ENCODE measurements at places on chromosomes 5 and 9. TPM values are rescaled to one million over a fixed set of nuclear protein-coding genes. Genes with fewer than 3 reads are reported as not detected.

GRCh38 chr5:127492854-127493738, 24.3 kb upstream of the PRRC1 start:
- no peak overlapping the region for H3K27ac ChIP-seq
- no peak overlapping the region for H3K4me3 ChIP-seq
- no peaks in the 10 kb centered on the region for H3K4me1 ChIP-seq

- H3K4me3 ChIP-seq = peak overlapping the region; percentile 19
- H3K4me1 ChIP-seq = no peaks in the 10 kb centered on the region
- no peaks in the 10 kb centered on the region for H3K36me3 ChIP-seq
- H3K27ac ChIP-seq = no peak overlapping the region
Measured at GRCh38 chr9:133792721-133793470, 54.7 kb upstream of the SARDH start.

- H3K4me1 ChIP-seq = no peaks in the 10 kb centered on the region
- DNase-seq = no peak
- no peaks in the 10 kb centered on the region for H3K27me3 ChIP-seq
- no peak overlapping the region for H3K4me3 ChIP-seq
- H3K36me3 ChIP-seq = no peaks in the 10 kb centered on the region
Measured at GRCh38 chr5:168853972-168854371, 274.8 kb upstream of the PANK3 start.

DNA sequence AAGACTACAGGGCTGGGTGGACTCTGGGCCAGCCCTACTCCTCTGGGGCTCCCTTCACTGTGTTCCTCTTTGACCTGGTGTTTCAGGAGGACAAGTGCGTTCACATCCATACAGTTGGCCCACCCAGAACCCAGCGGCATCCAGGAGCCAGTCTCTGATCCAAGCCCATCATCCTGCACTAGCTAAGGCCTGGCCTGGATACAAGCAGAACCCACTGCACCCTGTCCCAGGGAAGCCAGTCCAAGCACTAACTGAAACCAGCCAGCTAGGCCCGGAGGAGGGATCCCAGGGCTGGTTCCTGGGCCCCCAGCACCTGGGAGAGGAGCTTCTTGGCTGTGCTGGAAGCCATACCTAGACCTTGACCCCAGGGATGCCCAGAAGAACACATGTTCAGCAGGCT, 4.1 kb upstream of the GBGT1 start:
- no peak overlapping the region for H3K27ac ChIP-seq
- H3K27me3 ChIP-seq = no peaks in the 10 kb centered on the region
- no peak for DNase-seq
- no peak overlapping the region for H3K4me3 ChIP-seq
- H3K4me1 ChIP-seq = no peaks in the 10 kb centered on the region

- H3K27me3 ChIP-seq = no peaks in the 10 kb centered on the region
- H3K4me3 ChIP-seq = no peak overlapping the region
- H3K27ac ChIP-seq = no peak overlapping the region
- H3K4me1 ChIP-seq = peaks cover 30% of the 10 kb centered on the region
- no peaks in the 10 kb centered on the region for H3K36me3 ChIP-seq
Measured at GRCh38 chr5:78905084-78905938, 79.8 kb downstream of the ARSB start.

GRCh38 chr5:64497386-64497785, 8.4 kb upstream of the RGS7BP start:
- H3K36me3 ChIP-seq = no peaks in the 10 kb centered on the region
- no peak overlapping the region for H3K27ac ChIP-seq
- no peaks in the 10 kb centered on the region for H3K4me1 ChIP-seq
- DNase-seq = no peak

- H3K27me3 ChIP-seq = no peaks in the 10 kb centered on the region
- no peak overlapping the region for H3K4me3 ChIP-seq
- no peak for DNase-seq
- H3K4me1 ChIP-seq = no peaks in the 10 kb centered on the region
Measured at GRCh38 chr9:123327697-123328100, 28.3 kb upstream of the CRB2 start.

The NEUROG1 gene
- not detected for total RNA-seq

DNA sequence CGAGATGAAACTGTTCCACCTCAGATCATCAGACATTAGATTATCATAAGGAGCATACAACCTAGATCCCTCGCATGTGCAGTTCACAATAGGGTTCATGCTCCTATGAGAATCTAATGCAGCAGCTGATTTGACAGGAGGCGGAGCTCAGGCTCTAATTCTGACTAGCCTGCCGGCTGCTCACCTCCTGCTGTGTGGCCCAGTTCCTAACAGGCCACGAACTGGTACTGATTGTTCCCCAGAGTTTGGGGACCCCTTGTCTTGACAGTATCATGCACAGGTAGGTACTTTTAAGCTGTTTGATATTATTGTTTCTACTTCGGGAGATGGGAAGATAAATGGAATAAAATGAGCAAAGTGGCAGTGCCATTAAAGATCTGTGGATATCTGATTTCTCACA, 66.9 kb downstream of the ZCCHC7 start:
- no peaks in the 10 kb centered on the region for H3K27me3 ChIP-seq
- DNase-seq = no peak
- peaks cover 5% of the 10 kb centered on the region for H3K36me3 ChIP-seq
- no peaks in the 10 kb centered on the region for H3K4me1 ChIP-seq
- no peak overlapping the region for H3K27ac ChIP-seq
- H3K4me3 ChIP-seq = no peak overlapping the region

GRCh38 chr5:33612386-33612785, 171.6 kb downstream of the TARS1 start:
- no peak for DNase-seq
- H3K36me3 ChIP-seq = no peaks in the 10 kb centered on the region
- no peaks in the 10 kb centered on the region for H3K4me1 ChIP-seq
- no peak overlapping the region for H3K4me3 ChIP-seq
- no peaks in the 10 kb centered on the region for H3K27me3 ChIP-seq

GRCh38 chr9:134877541-134877940, 3.1 kb upstream of the FCN2 start:
- no peak for DNase-seq
- no peaks in the 10 kb centered on the region for H3K4me1 ChIP-seq
- no peaks in the 10 kb centered on the region for H3K36me3 ChIP-seq
- H3K27me3 ChIP-seq = no peaks in the 10 kb centered on the region

DNA sequence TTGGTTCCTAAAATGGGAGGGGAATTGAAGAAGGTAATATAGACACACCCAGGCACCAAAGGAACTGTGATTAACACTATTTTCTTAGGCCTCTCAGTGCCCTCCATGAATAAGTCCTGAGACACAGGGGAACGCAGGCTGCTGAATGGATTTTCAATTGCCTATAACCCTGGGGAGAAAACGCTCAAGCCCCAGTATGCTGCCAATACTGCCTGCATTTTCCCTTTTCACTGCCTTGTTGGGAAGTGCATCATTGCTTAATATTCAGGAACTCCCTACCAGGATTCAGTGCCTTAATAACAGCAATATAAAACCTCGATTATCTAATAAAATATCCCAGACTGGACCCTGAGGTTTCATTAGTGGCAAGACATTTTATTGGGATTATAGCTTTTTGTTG, 25.4 kb downstream of the APBA1 start:
- H3K27ac ChIP-seq = no peak overlapping the region
- DNase-seq = no peak
- H3K36me3 ChIP-seq = no peaks in the 10 kb centered on the region
- no peaks in the 10 kb centered on the region for H3K27me3 ChIP-seq
- H3K4me1 ChIP-seq = no peaks in the 10 kb centered on the region

- no peaks in the 10 kb centered on the region for H3K27me3 ChIP-seq
- no peaks in the 10 kb centered on the region for H3K36me3 ChIP-seq
- H3K4me3 ChIP-seq = no peak overlapping the region
- no peak for DNase-seq
Measured at GRCh38 chr5:37495668-37496347, 116.7 kb downstream of the WDR70 start.

DNA sequence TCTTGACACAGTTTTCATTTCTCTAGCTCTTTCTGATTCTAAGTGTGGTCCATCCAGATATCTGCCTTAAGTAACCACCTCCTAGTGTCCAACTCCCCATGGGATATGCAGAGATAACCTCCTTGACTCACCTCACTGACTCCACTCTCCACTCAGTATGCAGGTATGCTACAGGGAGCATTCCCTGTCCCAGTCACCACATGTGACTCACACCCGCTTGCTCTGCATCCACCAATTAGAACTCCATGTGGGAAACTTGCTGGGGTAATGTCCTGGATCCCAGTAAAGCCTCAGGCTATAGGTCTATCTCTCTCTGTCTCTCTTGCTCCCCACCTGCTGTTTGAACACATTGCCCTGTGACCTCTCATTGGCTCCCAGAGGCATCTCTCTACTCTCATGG, 563.9 kb downstream of the HTR1A start:
- H3K4me1 ChIP-seq = no peaks in the 10 kb centered on the region
- H3K27me3 ChIP-seq = no peaks in the 10 kb centered on the region
- no peak overlapping the region for H3K4me3 ChIP-seq
- no peak for DNase-seq

The IL33 gene
- 21.3 TPM for total RNA-seq

DNA sequence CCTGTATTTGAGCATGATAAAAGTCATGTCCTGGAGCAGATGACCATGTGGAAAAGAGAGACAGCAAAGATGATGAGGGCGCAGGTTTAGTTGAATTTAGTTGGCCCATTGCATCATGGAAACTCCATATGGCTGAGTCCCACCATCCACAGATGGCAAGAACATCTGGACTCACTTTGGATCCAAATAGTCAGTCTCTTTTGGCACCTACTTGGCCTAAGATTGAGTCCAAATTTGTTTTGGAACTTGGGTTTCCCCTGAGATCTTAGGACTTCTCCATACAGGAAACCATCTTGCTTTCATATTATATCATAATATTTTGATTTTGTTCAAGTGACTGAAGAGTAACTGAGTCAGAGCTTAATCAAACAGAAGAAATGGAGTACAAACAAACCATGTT, 217.5 kb downstream of the DRD1 start:
- H3K27me3 ChIP-seq = no peaks in the 10 kb centered on the region
- no peaks in the 10 kb centered on the region for H3K4me1 ChIP-seq
- no peaks in the 10 kb centered on the region for H3K36me3 ChIP-seq

The SLC34A3 gene
- not detected for total RNA-seq

- no peak for DNase-seq
- no peak overlapping the region for H3K27ac ChIP-seq
- no peaks in the 10 kb centered on the region for H3K4me1 ChIP-seq
- no peaks in the 10 kb centered on the region for H3K27me3 ChIP-seq
- no peaks in the 10 kb centered on the region for H3K36me3 ChIP-seq
- H3K4me3 ChIP-seq = no peak overlapping the region
Measured at GRCh38 chr9:112069318-112070169, 105.6 kb downstream of the SUSD1 start.

GRCh38 chr9:109098171-109098959, 21.4 kb downstream of the TMEM245 start:
- H3K36me3 ChIP-seq = no peaks in the 10 kb centered on the region
- H3K27me3 ChIP-seq = no peaks in the 10 kb centered on the region
- no peak for DNase-seq
- H3K27ac ChIP-seq = peak overlapping the region; percentile 67

DNA sequence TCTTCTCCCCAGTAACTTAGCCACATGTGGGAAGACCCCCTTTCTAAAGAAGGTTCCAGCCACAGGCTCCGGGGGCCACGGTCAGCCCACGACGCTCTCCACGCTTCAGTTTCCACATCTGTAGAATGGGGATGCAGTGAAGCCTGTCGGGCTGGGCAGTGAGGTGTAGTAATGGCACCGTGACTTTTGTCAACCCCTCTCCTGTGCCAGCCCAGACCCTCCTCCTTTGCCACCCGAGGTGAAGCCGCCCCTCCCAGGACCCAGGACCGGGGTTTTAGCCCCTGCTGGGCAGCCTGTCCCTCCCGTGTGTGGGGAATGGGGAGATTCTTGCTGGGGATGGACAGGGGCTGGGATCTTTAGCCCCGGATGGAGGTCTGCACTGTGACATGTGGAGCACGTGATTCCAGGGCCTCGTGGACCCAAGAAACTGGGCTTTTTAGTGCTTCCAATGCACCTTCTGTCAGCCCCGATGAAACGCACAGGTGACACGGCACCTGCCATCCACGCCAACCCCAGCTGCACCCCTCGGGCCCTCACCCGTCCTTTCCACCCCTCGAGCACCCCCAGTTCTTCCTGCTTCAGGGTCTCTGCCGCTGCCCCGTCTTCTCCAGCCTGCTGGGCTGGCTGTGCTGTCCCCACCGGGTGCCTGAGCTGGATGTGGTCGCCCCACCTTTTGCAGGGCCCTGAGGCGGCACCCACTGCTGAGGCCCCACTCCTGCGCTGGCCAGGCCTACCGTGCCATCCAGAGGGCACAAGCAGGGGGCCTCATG, 13.4 kb upstream of the RNU6ATAC start:
- no peak overlapping the region for H3K27ac ChIP-seq
- no peaks in the 10 kb centered on the region for H3K27me3 ChIP-seq
- H3K36me3 ChIP-seq = no peaks in the 10 kb centered on the region
- DNase-seq = no peak
- H3K4me3 ChIP-seq = no peak overlapping the region

- H3K4me3 ChIP-seq = no peak overlapping the region
- no peak overlapping the region for H3K27ac ChIP-seq
- DNase-seq = peak; percentile 32
- no peaks in the 10 kb centered on the region for H3K4me1 ChIP-seq
- H3K27me3 ChIP-seq = no peaks in the 10 kb centered on the region
Measured at GRCh38 chr9:93698140-93698908, 121.9 kb downstream of the PHF2 start.

The PCDHGB4 gene
- 6.3 TPM for total RNA-seq

- H3K4me1 ChIP-seq = peaks cover 11% of the 10 kb centered on the region
- peak; percentile 62 for DNase-seq
- no peak overlapping the region for H3K4me3 ChIP-seq
- H3K27me3 ChIP-seq = no peaks in the 10 kb centered on the region
Measured at GRCh38 chr9:112166176-112167140, 8.6 kb downstream of the SUSD1 start.

GRCh38 chr5:135398855-135399793, at the start of gene MACROH2A1:
MACROH2A1 (minus strand) TSS chr5:135399231; CDS start chr5:135389093, 10,138 bp downstream.
- H3K4me1 ChIP-seq = peaks cover 48% of the 10 kb centered on the region
- H3K4me3 ChIP-seq = peak within 1 kb of the TSS; percentile 83
- H3K27ac ChIP-seq = peak within 1 kb of the TSS; percentile 91

The SPATA31D4 gene
- total RNA-seq = not detected

The FOXI1 gene
- not detected for total RNA-seq

- H3K36me3 ChIP-seq = peaks cover 6% of the 10 kb centered on the region
- no peak overlapping the region for H3K4me3 ChIP-seq
- DNase-seq = no peak
- no peak overlapping the region for H3K27ac ChIP-seq
- no peaks in the 10 kb centered on the region for H3K4me1 ChIP-seq
Measured at GRCh38 chr9:120914953-120915352, 11.6 kb downstream of the TRAF1 start.

DNA sequence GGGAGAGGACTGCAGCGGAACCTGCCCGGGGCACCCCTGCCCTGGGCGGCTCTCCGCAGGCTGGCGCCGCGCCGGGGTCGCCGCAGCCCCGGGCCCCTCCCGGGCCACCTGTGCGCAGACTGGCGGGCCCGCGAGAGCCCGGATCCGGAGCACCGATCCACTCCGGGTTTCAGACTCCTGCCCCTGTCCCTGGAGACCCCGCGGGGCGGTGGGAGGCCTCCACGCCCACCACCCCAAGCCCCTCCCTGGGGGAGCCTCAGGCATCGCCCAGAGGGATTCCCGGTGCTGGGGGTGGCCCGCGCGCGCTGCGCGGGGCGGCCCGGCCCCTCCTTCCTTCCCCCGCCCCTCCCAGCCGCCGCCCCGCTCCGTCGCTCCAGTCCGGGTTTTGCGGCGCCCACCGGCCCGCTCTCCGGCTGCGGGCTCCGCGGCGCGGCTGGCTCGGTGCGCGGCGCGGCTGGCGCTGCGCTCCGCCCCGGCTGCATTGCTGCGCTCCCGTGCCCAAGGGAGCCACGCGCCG, at the start of gene UNC5A:
Gene UNC5A (plus strand): TSS at position 479 of the 517 bp plus-strand sequence. CDS start 192 bp downstream, outside the sequence.
- peak within 1 kb of the TSS; percentile 46 for H3K4me3 ChIP-seq
- H3K4me1 ChIP-seq = peaks cover 19% of the 10 kb centered on the region
- H3K36me3 ChIP-seq = no peaks in the 10 kb centered on the region
- H3K27ac ChIP-seq = no peak within 1 kb of the TSS
